ENCODE measurements at places on chromosomes 16 and 17.

GRCh38 chr16:31269541-31269940, 9.8 kb downstream of the ITGAM start:
- no peak for DNase-seq

DNA sequence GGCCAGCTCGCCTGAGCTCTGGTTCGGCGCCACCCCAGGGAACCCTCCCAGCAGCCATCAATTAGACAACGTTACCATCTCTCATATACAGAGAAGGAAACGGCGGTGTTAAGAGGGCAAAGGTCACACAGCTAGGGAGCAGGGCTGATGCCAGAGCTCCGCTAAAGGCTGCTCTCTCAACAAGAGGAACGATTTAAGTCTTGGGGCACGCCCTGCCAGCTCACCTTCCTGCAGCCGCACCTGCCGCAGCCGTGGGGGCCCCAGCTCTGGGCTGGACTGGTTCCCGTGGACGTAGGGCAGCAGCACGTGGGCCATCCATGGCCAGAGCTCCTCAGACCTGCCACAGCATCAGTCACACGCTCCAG, 43.5 kb downstream of the PKD1 start:
- no peak for DNase-seq

DNA sequence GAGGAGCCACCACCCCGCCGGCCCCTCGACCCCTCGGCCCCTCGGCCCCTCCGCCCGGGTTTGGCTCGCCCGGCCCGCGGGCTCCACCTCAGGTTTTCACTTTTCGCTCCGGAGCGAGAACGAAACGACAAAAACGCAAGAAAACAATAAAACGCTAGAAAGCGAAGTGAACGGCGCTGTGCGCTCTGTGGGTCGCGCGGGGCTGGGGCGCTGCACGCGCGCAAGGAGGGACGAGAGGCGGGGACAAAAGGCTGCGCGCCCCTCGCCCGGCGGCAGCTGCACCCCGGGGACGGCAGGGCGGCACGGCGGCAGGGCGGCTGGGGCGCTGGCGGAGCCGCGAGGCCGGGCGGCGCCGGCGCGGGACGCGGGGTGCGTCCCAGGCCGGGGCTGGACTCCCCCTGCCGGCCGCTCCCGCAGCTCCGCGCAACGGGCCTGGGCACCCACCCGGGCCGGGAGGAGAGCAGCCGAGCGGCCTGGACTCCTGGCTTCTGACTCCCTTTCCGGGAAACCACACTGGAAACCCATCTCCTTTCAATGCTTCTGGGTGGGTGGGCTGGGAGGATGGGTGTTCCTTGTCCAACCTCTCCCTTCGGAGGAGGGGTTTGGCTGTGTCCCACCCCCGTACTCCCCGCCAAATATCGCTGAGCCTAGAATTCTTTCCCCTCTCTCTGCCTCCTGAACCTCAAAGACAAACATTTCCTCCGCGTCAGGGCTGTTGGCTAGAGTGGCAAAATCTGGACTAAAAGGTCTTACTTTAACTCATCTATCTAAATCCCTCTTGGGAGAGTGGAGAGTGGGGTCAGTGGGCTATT, 9.9 kb downstream of the TBX2 start:
- DNase-seq: peak; percentile 24

GRCh38 chr16:2009791-2010510, at the start of gene ZNF598:
Gene ZNF598, minus strand, starts transcription at chr16:2009821.
- peak; percentile 80 for DNase-seq

All from CD4-positive, alpha-beta T cell treated with Interleukin-21 for 1 hour (primary cell).